ENCODE measurements at places on chromosomes 13 and 19.

- no peak for DNase-seq
Measured at GRCh38 chr19:36482876-36483275, 6.5 kb downstream of the ZNF566 start.

GRCh38 chr13:47332149-47332548 is 435.3 kb upstream of the HTR2A start:
- no peak for DNase-seq

DNA sequence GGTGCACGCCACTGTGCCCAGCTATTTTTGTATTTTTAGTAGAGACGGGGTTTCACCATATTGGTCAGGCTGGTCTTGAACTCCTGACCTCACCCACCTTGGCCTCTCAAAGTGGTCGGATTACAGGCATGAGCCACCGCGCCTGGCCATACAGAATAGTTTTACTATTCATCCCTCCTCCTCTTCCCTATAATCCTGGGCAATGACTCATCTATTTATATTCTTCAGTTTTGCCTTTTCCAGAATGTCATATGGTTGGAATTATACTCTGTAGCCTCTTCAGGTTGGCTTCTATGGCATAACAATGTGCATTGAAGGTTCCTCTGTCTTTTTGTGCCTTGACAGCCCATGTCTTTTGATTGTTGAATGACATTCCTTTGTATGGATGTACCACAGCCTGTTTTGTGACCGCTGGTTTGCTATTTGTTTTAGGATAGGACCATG is 22.2 kb upstream of the LRP3 start:
- DNase-seq, result no peak

DNA sequence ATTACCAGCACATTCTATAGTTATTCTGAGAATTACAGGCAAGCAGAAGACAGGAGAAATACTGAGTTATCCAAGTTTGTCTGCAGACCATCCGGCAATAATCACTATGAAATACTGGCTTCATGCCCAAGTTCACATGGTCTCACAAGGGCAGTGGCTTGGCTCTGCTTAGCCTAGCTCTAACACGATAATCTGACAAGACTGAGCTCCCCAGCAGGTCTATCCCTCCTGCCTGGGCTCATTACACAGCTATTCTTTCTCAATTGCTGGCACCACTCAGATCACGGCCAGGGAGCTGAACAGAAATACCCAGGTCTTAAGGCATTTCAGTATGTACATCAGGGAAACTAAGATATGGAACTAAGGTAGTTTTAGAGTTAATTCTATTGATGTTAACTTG is 361.6 kb upstream of the PCDH20 start:
- DNase-seq, result no peak

DNA sequence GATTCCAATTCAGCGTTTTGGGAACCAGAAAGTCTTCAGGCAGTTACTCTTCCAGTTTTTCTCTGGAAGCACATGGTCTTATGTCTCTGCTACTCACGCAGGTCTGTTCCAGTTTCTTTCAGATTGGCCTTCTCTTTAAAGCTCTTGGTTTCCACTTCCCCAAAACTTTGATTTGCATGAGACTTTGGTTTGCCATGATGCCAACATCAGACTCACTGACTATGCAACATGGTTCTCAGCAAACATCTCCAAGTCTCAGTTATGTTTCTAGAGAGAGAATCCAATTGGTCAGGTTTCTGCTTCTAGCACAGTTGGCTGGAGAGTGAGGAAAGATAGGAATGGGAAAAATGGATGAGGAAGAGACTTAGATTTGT is 3.1 kb downstream of the AKAP11 start:
- no peak for DNase-seq

DNA sequence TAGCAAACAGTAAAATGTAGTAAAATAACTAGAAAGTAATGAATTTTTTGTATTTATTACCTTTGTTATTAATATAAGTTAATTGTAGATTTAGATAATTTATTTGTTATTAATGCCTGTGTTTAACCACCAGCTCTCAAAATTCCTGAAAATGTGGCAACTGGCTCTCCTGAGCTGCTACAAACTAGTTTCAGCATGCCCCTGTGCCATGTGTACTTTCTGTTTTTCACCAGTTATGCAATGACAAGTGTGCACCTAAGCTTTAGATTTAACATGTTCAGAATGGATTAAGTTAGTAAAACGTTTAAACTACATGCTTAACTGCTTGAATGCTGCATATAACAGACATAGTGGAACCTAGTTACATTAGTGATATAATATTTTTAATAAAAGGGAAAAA is 88.1 kb downstream of the POSTN start:
- DNase-seq, result no peak

DNA sequence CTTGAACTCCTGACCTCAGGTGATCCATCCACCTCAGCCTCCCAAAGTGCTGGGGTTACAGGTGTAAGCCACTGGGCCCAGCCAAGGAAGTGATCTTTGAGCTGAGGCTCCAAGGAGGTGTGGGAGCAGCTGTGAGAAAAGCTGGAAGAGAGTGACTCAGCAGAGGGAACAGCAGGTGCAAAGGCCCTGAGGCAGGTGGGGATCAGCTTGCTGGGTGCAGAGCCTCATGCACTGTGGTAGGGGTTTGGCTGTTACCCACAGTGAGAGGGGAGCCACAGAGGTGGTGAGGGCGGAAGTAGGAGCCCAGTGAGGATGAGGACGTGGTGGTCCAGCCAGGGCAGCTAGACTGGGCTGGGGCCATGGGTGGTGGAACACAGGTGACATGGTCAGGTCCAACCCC is 6.5 kb downstream of the NPAS1 start:
- no peak for DNase-seq

DNA sequence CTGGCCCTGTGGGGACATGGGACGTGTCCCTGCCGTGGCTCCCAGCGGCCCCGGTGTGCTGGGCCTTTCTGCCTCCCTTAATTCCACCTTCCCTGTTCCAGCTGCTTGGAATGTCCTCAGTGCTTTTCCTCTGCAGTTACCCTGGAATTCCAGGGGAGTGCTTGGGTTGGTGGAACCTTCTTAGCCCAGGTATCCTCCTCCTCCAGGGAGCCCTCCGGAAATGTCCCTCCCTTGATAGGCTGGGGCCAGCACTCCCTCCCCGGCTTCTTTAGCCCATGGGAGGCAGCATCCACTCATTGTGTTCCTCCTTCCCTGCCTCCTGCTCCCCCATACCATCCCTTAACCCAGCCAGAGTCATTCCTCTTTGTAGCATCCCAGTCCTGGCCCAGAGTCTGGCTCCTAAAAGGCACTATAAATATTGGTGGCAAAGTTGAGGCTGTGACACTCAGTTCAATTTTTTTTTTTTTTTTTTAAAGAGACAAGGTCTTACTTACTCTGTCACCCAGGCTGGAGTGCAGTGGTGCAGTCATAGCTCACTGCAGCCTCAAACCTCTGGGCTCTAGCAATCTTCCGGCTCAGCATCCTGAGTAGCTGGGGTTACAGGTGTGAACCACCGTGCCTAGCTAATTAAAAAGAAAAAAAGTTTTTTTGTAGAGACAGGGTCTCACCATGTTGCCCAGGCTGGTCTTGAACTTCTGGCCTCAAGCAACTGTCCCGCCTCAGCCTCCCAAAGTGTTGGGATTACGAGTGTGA is 13.7 kb upstream of the SLC7A10 start:
- no peak for DNase-seq

DNA sequence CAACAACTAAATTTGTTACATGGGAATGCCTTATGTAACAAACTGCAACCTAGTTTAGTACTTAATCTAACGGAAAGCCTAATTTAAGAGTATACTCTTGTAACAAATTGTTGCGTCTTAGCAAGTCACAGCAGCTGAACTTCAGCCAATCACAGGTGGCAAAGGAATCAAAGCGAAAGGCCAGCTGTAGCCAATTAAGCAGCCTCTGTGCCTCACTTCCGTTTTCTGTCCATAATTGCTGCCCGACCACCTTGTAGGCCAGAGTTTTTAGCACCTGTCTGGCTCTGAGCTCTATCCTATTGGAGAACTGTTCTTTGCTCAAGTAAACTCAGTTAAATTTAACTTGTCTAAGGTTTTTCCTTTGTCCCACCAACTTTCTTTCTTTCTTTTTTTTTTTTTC is 18.1 kb upstream of the HSPH1 start:
- no peak for DNase-seq

DNA sequence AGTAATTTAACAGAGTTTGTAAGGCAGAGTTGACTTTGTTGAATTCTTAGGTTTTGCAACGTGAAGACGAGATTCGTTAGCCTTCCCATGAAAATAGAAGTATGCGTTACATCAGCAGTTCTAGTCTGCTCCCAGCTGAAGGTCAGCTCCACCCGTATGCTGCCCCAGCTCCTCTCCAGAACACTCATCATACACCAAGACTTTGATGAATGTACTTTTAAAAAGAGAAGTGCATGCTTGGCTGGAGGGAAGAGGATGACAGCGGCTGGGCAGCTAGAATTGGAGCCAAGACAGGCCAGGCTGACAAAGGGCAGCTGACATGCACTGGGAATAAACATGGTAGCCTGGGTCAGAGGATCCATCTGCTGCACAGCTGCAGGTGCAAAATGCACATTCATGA is 166.3 kb upstream of the ARGLU1 start:
- DNase-seq, result no peak
